ENCODE measurements at places on chromosomes 11 and 22.

DNA sequence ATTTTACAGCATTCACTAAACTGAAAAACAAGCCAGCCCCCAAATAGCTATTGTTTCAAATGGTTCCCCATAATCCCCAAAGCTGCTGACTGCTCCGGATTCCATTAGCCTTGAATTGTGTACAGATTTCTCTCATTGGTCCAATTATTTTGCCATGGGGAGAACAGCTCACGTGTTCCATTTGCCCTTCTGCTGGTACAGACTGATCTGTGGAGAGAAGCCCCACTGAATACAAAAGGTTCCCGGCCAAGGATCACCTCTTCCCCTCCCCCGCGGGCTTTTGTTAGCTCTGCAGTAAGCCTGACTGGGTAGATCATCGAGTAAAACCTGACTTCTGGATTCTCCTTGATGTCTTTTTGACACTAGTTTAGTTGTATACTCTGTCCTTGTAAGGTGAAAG, 9.1 kb upstream of the MAPK8IP1 start:
- no peak for DNase-seq

- DNase-seq = no peak
These were observed 33.9 kb downstream of the SWAP70 start for GRCh38 chr11:9697766-9698165.

- DNase-seq = no peak
These were observed 254.8 kb downstream of the CNTN5 start for GRCh38 chr11:99275521-99275920.

DNA sequence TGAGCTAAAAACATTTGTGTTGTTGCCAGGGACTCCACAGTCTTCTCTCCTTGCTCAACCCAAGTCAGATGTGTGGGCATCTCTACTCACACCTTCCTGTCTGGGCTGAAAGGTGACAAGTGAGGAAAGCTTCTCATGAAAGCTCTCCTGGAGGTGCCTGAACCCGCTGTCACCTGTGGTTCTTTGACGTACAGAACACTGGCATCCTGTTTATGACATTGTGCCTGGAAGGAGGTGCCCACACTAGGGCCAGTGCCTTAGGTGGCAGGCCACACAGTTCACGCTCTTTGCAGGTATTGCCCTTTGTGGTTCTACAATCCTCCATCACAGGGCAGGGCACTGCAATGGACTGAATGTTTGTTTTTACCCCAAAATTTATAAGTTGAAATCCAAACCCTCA, 108.5 kb downstream of the CD44 start:
- DNase-seq = no peak

DNA sequence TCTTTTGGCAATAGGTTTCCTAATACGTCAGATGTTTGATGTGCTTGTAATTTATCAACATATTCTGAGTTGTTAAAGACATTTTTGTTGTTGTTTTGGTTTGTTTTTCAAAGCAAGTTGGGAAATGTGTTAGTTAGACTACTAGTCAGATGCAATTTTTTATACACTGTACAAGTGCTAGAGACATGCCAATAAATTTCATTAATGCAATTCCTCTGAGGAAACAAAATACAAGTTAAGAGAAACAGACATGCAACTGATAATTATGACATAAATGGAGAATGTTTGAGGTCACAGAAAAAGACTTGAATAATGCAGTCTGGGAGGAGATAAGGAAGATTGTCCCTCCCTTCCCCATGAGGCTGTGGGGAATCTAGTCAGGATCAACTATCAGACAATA, 5.9 kb downstream of the OR51T1 start:
- DNase-seq = no peak

DNA sequence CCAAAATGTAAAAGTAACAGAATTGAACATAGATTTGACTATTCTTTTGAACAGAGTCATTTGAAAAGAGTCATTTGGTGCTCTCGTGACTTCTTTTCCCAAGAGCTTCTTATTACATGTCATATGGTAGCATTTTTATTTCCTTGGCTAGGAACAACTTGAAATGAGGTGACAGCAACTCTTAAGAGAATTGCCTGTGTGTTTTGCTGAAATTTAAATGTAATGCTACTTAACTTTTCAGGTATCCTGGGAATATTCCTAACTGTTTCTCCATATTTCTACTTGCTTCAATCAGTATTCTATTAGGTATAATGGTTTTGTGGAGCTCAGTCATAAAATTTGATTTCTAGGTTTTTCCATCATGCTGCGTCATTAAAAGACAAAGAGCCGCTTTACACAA, 700.7 kb downstream of the LUZP2 start:
- DNase-seq = no peak

DNA sequence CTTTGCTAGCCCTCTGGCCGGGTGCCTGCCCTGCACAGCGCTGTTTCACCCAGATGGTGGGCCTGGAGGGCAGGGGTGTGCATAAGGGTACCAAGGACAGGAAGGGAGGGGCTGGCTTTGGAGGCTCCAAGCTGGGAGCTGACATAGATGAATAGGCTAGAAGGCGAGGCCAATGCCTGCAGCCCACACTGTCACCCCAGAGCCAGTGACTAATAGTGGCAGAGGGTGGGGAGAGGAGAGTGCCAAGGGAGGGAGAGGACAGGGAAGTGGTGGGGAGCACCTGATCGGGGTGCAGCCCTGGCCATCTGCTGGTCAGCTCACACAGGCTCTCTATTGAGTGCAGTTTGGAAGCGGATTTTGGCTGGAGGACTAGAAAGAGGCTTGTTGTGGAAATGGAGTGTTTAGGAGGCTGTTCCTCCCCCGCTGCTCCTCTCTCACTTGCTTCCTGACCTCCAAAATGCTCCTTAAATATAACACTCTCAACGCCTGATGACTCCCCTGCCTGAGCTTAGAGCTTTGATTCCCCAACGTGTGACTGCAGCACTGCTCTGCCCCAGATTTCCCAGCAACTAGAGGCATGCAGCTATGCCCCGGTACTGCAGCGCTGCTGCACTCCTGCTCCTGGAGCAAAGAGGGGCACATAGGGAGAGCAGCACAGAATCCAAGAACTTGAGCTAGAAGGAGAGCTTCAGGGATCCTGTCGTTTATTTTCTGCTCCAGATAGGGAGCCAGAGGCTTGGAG, 89.2 kb downstream of the GRAMD1B start:
- DNase-seq = no peak

DNA sequence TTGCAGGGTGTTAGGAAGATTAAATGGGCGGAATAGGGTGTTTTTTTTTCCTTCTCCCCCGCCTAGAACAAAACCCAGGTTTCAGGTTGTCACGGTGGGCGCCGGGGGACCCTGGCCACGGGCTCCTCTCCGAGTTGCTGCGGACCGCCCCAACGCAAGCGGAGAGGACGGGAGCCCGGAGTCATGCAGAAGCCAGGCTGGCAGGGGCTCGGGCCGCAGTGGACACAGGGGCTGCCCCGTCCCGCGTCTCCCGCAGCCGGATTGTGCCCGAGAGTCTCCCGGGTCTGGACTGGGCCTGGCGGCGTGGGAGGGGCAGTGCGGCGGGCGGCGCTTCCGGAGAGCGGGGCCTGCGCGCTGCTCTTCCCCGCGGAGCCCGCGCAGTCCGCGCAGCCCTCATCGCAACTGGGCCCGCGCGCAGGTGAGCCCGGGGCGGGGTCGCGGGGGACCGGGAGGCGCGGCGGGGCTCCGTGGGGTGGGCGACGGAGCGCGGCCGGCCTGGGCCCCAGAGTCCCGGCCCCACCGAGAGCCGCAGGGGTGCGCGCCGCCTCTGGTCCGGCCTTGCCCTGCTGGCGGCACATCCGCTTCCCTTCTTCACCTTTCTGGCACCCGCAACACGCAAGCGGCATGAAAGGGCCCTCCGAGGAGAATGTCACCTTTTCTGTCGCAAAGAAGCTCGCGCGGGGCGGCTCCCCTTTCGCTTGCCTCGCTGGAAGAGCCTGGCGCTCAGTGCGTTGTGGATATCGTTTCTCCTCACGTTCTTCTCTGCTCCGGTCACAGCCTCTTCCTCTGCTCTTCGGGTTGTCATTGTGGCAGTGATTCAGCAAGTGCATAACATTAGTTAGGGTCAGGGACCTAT, at the start of gene TIRAP:
Gene TIRAP, plus strand, starts transcription at position 358 of the 856 bp plus-strand sequence. CDS start 7,802 bp downstream, outside the sequence.
- DNase-seq = peak; percentile 51

GRCh38 chr11:128196235-128196634, 391.1 kb downstream of the ETS1 start:
- no peak for DNase-seq

Data from NCI-H2029 (cell line).